AG08395 (cell line): ENCODE measurements at places on chromosomes 13 and 19.

DNA sequence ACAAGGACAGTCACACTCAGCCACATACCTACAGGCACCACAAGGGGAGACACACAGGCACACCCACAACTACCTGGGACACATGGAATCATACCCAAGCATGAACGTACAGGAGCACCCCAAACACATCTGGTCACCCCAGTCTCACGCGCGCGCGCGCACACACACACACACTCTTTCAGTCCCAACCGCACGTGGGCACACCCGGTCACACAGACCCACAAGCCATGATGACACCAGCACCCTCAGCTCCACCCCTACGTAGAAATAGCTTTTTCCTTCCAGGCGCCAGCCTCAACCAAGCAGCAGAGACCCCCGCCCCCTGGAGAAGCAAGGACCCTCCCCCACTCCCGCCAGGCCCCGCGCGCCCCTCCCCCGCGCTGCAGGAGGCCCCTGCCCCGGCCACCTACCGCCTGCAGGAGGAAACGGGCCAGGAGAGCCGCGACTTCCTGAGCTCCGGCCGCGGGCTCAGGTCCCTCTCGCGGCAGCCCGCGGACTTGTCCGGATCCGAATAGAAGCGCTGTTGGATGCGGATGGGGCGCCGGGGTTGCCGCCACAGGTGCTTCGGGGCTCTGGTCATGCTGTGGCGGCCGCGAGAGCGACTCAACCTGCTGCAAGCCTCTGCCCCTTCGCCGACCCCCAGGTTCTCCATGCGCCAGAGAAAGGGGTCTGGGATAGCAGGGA lies 6.4 kb upstream of the PDE4C start:
- DNase-seq, result no peak

DNA sequence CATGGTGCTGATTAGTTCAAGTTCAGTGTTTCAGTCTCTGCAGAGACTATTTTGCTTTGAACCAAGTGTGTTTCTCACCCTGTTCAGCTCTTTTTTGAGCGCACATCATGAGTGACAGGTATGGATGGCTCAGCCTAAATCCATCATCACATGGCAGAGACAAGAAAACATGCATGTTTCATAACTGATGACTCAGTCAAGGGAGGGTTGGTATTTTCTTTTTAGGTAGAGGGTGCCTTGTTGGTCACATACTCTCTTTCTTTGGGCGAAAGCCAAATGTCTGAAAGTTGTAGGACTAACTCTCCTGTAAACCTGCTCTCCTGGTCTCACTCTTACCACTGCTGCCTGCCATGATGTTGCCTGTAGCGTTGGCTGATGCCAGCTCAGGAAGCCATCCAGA lies 48.1 kb upstream of the RAP2A start:
- no peak for DNase-seq

GRCh38 chr13:23440821-23441618 lies 7.5 kb upstream of the SACS start:
- no peak for DNase-seq

- no peak for DNase-seq
Measured at GRCh38 chr13:45768656-45769479, 66.7 kb downstream of the CBY2 start.

GRCh38 chr19:18109341-18109732 lies 11.8 kb downstream of the MAST3 start:
- DNase-seq, result no peak

- no peak for DNase-seq
Measured at GRCh38 chr13:100828226-100828625, 153.6 kb upstream of the TMTC4 start.

DNA sequence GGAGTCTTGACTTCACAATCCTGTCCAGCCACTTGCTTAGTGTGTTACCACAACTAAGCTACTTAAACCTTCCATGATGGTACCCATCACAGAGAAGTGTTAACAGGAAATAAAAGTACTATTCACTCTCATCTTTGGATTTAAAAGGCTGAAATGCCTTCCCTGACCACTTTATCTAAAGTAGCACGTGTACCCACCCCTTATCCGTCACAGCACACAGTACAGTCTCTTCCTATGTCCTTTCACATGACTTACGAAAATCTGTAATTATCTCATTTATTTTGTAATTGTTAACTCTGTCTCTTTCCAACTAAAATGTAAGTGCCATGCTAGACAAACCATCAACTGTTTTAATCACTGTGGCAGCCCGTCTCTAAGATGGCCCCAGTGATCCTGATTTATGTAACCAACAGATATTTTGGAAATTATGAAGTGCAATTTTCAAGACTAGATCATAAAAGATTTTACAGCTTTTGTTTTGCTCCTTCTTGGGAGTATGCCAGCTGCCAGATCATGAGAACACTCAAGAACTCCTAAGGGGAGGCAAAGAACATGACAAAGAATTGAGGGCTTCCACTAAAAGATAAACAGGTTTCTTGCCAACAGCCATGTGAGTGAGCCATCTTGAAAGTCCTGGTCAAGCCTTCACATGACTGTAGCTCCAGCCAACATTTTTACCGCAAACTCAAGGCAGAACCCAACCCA lies 44.9 kb downstream of the DIAPH3 start:
- DNase-seq, result no peak

- DNase-seq, result no peak
Measured at GRCh38 chr13:84431646-84432045, 549.4 kb upstream of the SLITRK1 start.

GRCh38 chr13:39468306-39468705 lies 134.7 kb downstream of the LHFPL6 start:
- no peak for DNase-seq

- DNase-seq, result no peak
Measured at GRCh38 chr19:5803441-5803751, 1.5 kb upstream of the NRTN start.

DNA sequence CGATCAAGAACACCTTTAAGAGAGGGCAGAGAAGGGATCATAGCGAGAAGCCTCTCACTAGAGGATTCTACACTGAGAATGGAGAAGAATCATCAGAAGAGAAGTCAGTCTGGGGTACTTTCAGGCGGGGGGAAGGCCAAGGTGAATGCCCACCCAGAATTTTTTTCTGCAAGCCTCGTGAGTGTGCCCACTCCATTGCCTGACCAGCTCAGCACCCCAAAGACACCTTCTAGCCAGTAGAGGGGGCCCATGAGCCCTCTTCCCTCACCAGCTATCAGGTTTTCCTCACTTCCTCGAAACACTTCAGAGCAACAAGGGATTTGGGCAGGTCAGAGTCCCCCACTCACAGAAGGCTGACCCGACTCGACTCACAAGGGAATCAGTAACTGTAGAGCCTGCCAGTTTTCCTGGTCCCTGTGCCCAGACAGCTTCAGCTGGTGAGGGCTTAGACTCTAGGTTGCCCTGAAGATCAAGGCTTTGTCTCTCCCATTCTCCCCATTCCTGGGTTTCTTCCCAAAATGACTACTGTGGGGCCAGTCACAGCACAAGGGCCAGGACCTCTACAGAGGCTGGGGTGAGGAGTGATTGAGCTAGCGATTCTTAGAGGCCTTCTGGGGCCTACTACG lies 18.4 kb downstream of the NLRP13 start:
- no peak for DNase-seq

DNA sequence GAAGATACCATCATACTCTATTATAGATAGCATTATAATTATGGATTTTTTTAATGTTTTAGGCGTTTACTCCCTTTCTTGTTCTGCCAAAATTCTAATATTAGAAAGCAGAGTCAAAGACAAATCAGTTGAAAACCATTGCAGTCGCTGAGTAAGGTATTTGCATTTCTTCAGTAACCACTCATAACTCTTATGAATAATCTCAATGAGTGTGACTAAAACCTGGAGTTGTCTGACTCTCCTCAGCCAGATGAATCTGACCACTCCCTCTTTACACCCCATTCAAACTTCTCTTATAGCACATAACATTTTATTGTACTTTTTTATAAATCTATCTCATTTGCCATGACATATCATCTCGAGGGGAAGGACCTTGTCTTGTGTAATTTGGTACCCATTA lies 1006.5 kb downstream of the DIAPH3 start:
- no peak for DNase-seq

DNA sequence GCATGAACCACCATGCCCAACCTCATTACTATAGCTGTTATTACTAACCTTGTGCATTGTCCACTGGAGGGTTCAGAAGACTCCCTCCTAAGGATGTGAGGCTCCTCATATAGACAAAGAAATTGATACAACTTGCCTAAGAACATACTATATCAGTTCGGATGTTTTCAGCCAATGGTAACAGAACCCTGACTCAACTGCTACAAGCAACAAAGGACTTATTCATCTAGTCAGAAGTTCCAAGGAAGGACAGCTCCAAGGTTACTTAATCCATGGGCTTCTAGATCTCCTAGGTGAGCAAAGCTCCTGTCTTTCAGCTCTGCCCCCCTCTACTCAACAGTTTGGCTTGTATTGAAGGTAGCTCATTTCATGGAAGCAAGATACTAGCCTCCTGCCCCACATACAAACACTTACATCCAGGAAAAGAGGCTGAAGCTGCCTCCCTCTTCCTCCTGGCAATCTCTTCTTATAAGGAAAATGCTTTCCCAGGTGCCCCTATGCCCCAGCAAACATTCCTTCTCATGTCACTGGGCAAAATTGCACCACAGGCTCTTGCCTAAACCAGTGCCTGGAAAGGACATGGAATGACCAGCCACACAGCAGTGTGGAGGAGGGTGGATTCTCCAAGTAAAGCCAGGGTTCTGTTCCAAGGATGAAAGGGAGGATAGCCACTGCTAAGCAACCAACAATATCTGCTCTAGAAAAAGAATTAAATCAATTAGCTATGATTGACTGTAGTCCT lies 497.8 kb downstream of the FOXO1 start:
- DNase-seq, result no peak

GRCh38 chr13:79660361-79660760 lies 179.4 kb downstream of the NDFIP2 start:
- no peak for DNase-seq

DNA sequence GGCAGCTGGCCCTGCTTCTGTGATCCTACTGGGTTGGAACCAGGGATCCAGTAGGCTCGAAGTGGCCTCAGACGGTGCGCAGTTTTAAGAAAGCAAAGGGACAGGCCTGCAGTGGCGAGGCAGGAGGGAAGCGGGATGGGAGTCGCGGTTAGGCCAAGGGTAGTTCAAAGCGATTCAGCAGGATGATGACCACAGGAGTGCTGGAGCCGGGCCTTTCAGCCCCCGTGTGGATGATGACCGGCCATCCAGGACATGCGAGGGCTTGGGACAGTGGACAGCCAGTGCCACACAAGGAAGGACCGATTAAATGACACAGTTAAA lies 854 bp downstream of the RNASEH2B start:
- peak; percentile 40 for DNase-seq

- DNase-seq, result no peak
Measured at GRCh38 chr13:29877456-29878078, 27.1 kb upstream of the UBL3 start.

GRCh38 chr19:16527971-16528521 lies 14.2 kb downstream of the CHERP start:
- DNase-seq, result no peak

GRCh38 chr13:44867825-44868224 lies 121.4 kb downstream of the NUFIP1 start:
- DNase-seq, result no peak

- no peak for DNase-seq
Measured at GRCh38 chr19:21588065-21588601, 82.7 kb downstream of the ZNF429 start.

DNA sequence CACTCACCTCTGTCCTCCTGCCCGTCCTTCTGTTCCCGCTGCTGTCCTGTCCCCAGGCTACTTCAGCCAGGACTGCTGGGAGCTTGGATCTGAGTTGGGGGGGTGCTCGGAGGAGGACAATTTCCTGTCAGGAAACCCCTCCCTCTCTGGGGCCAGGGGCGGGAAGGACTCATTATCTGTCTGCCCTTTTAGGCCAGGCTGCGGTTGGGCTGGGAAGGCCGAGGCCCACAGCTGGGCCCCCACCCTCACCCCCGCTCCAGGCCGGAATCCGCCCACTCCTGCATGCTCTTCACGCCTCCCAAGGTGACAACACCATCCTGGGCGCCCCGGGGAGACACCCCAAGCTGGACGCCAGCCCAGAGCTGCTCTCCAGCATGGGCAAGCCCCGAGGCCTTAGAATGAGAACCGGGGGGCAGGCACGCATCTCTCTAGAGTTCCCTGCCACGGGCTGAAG lies at the start of gene EXOC3L2:
EXOC3L2 (minus strand) TSS at position 74 of the 454 bp plus-strand sequence. CDS start 6,362 bp downstream, outside the sequence.
- no peak for DNase-seq

- peak; percentile 1 for DNase-seq
Measured at GRCh38 chr13:67574320-67575233, 344.4 kb upstream of the PCDH9 start.

DNA sequence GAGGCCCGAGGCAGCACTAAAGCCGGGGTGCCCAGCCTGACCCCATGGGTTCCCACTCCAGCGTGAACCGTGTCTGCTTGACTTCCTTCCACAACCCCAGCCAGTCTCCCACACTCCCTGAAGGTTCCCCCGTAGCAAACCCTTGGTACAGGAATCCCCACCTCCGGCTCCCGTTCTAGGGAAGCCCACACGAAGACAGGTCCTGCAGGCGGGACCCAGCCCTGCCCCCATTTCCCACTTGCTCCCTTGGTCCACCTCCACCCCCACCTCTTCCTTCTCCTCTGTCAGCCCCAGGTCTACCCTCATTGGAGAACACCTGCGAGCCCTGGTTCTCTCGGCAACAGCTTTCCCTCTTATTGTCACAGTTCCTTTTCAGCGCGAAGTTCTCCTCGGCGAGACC lies 23.9 kb downstream of the C19orf81 start:
- DNase-seq, result no peak

DNA sequence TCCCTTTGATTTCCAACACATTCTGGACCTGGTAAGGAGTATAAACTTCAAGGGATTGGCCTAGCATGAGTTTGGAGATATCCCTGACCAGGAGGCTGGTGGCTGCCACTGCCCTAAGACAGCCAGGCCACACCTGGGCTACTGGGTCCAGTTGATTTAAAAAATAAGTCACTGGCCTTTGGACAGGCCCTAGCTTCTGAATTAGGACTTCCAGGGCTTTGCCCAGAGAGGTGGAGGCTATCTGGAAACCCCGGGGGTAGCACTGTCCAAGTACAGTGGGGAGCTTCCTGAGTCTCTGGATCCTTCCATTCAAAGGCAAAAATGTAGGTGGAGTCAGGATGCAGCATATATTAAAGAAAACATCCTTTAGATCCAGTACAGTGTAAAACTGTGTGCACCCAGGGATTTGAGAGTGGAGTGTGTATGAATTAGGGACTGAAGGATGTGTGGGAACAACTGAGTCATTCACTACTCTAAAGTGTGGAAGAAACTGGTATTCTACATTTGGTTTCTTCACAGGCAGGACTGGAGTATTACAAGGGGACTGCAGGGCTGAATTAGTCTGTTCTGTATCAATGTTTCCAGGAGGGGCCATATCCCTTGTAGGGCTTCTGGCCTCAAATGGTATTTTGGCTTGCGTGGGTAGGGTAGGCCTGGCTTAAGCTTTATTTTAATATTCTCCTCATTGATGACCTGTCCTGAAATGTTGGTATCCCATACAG lies 14.8 kb upstream of the FCGBP start:
- DNase-seq, result no peak
